ENCODE measurements at places on chromosomes 2 and 18.

DNA sequence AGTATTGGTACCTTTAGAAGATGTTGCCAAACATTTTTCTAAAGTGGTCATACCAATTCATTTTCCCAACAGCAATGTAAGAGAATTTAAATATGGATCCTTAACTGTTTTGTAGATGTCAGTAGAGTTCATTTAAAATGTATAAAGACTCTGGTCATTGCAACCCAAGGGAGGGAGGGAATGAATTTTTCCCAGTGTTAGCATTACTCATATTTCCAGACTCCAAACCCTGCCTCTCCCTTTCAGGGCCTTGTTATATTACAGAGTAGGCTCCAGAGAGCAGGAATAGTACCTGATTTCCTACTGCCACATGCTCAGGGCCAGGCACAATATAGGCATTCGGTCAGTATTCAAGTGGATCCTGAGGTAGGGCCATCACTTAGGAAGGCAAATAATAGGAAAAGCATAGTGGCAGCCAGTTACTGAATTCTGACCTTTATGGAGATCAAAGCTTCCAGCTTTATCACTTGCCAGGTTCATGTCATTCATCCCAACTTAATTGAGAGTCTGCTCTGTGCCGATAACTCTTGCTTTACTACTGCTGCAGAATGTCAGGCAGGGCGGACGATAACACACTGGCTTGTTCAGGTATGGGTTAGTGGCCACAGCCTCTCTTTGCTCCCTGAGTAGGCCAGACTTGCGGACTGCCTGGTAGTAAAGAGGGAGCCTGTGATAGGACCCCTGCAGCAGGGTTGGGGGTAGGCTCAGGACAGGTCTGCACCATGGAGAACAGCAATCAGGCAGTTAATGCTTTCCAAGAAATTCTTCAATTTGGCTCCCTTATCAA is 75.3 kb downstream of the OSBPL6 start:
- DNase-seq = no peak

DNA sequence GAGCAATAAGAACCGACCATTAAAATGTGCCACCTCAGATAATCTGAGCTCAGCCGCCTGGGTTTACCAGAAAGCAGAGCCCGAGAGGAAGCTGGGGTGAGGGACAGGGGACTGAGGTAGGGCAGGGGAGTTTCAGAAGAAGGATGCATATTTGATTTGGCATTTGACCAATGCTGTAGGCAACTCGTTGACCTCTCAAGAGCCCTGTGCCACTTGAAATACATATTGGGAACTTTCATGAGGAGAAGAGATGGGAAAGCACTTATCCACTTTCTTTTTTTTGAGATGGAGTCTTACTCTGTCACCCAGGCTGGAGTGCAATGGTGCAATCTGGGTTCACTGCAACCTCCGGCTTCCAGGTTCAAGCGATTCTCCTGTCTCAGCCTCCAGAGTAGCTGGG is 148.4 kb upstream of the SPRED2 start:
- no peak for DNase-seq

DNA sequence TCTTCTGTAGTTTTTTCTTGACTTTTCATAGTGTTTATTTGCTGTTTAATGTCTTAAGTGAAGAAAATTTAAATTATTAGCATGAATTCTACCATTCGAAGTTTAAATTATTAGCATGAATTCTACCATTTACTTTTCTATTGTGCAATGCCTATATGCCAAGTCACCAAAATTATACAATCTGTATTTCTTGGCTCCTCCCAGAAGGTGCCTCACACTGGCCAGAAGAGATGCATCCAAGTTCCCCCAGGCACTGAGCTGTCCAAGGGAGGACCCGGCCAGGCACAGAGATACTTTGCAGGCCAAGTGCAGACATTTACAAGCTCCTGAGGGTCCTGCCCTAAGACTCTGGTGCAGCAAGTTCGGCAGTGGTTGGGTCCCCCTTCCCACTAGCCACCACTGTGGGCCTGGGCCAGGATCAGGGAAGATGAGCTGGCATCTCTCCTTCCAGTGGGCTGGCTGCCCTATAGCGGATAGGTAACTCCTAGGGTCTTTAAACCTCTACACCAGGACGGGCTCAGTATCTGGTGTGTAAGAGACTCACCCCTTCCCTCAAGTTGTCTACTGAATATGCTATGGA is 31.3 kb downstream of the TMEM247 start:
- DNase-seq = no peak

- DNase-seq = no peak
Observed at GRCh38 chr2:191836471-191836852, 10.4 kb downstream of the CAVIN2 start.

GRCh38 chr18:24741965-24742724 is 281.7 kb downstream of the HRH4 start:
- no peak for DNase-seq

DNA sequence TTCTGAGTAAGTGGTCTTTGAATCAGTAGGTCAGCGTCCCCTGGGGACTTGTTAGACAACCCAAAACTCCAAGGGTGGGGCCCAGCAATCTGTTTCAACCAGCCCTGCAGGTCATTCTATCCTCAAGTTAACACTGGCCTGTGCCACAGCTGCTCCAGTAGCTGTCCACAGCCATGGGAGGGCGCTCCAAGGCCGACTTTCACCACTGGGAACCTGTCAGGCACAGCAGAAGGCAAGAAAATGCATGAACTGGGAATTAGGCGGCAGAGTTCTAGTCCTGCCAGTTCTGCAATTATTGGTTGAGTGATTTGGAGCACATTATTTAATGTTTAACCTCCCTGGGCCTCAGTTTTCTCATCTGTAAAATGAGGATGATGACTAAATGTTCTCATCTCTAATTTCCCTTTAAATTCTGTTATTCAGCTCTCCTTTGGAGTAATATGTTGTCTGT is 17.4 kb upstream of the MRPL33 start:
- DNase-seq = no peak

DNA sequence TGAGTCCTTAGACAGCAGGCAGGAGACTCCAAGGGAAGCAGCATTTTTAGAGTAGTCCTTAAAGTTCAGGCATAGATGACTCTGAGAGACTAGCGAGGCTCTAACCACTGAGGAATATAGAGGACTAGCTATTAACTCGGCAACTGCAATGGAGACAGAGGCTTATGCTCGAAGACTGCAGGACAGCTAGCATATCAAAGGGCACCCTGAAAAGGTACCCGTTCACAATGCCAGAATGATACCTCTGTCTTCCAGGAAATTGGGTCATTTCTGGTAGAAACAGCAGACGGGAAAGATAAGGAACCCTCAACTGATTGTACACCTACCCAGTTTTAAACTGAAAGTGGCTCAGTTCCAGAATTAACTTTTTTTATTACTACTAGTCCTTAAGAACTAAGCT is 1204.0 kb upstream of the ZEB2 start:
- no peak for DNase-seq

- no peak for DNase-seq
Observed at GRCh38 chr2:42775810-42776209, 11.9 kb upstream of the OXER1 start.

DNA sequence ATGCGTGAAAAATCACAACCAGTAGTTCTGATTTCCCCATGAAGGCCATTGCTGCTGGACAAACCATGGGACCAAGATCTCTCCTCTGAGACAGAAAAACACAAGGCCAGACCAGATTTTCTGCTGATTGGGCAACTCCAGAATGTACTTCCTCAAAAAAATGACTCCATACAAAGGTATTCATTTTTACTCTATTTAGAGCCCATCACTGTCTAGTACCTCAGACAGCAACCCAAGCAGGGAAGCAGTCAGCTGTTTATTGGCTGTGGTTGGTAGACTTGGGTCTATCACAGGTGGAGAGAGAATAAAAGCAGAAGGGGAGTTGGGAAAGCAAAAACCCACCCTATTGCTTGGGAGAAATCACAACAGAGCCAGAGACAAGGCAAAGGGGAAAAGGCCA is 219.9 kb downstream of the PIK3C3 start:
- no peak for DNase-seq

- DNase-seq = no peak
Observed at GRCh38 chr2:148519013-148519412, 125.5 kb upstream of the EPC2 start.

DNA sequence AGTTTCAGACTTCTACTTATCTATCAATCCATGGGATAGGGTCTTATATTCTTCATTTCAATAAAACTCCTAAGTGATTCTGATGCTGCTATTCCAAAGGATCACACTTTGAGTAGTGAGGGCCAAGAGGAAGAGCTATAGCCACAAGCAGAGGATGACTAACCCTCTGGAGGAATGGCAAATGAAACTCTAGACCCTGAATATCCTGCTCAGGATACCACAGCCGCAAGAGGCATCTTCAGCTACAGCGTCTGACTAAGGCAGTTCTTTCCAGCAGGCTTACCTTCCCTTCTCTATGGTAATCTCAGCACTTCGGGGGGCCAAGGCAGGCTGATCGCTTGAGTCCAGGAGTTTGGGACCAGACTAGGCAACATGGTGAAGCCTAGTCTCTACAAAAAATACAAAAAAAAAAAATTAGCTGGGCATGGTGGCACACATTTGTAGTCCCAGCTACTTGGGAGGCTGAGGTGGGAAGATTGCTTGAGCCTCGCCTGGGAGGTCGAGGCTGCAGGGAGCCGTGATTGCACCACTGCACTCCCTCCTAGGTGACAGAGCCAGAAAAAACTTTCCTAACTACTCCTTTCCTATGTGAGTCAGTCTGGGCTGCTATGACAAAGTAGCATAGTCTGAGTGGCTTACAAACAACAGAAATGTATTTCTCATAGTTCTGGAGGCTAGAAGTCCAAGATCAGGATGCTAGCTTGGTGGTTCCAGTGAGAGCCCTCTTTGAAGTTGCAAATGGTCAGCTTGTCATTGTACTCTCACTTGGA is 371.9 kb downstream of the IRS1 start:
- DNase-seq = no peak

DNA sequence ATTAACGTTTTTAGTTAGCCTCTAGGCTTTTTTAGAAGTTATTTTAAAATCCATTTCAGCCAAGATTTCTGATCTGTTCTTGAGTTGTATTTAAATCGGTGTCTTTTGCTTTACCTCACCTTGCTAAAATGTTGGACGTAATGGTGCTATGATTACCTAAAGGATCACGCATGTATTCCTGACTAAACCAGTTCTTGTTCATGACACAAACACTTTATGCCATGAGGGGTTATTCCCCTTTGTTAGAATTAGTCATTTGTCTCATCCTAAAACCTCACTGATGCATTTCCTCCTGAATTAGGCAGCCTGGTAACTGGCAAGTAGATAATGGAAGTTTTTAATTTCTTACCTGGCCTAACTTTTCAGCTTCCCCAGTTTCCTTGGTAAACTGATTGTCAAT is 185.4 kb upstream of the TANK start:
- no peak for DNase-seq

DNA sequence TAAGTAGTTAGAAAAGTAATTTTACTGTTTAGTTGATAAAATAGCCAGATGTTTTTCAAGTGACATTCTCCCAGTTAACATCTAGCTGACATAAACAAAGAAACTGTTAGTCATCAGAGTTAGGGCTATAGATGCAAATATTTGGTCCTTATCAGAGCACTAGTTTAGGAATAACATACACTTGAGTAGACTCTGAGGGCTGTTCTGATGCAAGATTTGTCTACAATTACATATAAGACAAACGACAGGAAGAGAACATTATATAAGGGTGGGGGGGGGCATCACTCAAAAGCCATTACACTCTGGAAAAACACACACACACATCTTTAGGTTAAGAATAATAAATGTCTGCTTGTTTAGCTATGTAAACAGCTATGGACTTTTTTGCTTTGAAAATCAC is 554.4 kb upstream of the LRRTM1 start:
- DNase-seq = no peak

DNA sequence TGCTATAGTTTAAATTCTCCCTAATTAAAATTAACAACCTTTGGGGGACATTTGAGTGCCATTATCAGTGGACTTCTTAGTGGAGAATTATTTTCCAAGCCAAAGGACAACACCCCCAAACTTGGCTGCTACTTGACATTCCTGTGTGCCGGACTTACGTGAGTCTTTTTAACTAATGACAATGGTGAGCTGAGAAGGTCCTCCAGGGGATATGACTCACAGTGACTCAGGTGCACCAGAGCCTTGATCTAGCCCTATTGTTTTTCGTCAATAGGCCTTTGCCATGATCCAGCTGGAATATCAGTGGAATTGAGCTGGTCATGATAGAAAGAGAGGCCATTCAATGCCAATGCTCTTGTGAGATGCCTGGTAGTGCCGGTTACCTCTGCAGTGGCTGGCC is 118.1 kb upstream of the CXCR4 start:
- no peak for DNase-seq

DNA sequence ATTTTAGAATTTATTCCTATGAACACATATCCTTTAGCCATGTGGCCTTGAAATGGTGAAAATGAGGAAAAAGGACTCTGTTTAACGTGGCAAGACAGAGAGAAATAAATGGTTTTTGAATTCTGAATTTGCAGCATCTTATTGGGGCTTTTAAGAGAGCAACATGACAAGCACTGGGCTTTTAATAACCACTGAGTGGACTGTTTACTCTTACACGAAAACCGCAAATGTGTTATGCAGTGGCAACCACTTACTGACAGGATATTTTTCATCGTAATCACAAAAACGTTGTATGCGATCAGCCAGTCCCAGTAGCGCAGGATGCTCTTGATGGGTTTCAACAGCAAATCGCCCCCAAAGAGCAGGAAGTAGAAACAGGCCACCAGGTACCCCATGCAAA is 226.6 kb downstream of the NAPG start:
- no peak for DNase-seq

DNA sequence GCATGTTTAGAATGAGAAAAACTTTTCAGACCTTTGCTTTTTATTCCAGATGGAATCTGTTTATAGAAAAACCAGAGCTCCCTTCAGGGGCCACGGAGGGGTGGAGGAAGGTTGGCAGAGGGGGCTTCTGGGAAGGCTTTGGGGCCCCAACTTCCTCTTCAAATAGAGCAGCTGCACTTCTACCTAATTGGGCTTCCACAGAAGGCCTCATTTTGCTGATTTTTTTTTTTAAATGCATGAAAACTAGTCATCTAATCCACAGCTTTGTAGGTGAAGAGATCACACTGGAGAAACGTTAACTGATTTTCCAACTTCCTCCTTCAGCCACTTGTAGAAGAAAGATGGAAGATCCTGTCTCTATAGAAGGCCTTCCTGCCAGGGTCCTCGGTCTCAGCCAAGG is 181.8 kb downstream of the BCL11A start:
- DNase-seq = no peak

DNA sequence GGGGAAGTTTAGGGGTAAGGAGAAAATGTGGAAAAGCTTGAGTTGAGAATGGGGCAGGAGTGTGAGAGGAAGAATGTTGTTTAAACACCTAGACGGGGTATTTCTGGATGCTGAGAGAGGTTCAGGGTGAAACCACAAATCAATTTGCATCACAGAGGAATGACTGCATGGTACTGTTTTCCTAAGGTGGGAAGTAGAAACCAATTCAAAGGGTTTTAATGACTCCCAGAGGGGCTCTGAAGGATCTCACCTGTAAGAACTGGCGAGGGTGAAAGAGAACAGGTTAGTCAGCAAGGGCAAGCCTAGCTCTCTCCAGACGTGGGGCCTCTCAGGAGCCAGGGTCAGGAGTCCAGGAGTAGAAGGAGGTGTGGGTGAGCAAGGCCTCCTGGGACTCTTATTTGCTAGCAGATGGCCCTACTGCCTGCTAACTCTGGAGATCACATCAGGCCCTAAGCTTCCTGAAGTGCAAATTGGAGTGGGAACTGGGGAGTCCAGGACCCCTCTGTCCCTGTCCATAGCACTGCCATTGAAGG is 133.0 kb upstream of the CELF4 start:
- DNase-seq = no peak

GRCh38 chr2:144233733-144234541 is 286.0 kb downstream of the ZEB2 start:
- DNase-seq = no peak

Data from globus pallidus (tissue), 1 donor.